Cardiac ventricle fibroblast (primary cell): ENCODE measurements at places on chromosomes 2 and 18. TPM values are rescaled to one million over a fixed set of nuclear protein-coding genes. Genes with fewer than 3 reads are reported as not detected.

The SERPINB11 gene
- total RNA-seq: not detected in 2 replicates

The OSR1 gene
- total RNA-seq: 70.5 and 75.7 TPM in 2 replicates

The C1QL2 gene
- total RNA-seq: not detected in 2 replicates

The ALPP gene
- not detected in 2 replicates for total RNA-seq

The MERTK gene
- 0.64 and 2.7 TPM in 2 replicates for total RNA-seq

The YWHAQ gene
- total RNA-seq: 183 and 194 TPM in 2 replicates

The GALR1 gene
- under 0.01 TPM in 1 of 2 replicates, not detected in the other for total RNA-seq

The SCG2 gene
- 25.9 and 26.6 TPM in 2 replicates for total RNA-seq

The WNT10A gene
- not detected in 2 replicates for total RNA-seq

The G6PC2 gene
- total RNA-seq: not detected in 2 replicates

The UGGT1 gene
- 52.3 and 103 TPM in 2 replicates for total RNA-seq
